ENCODE measurements at places on chromosomes 7 and 10.
A peak's percentile ranks its signal among the peaks of the same experiment; 100 is the strongest.

- DNase-seq = no peak
These were observed 16.3 kb downstream of the MTPN start for GRCh38 chr7:135960709-135961451.

DNA sequence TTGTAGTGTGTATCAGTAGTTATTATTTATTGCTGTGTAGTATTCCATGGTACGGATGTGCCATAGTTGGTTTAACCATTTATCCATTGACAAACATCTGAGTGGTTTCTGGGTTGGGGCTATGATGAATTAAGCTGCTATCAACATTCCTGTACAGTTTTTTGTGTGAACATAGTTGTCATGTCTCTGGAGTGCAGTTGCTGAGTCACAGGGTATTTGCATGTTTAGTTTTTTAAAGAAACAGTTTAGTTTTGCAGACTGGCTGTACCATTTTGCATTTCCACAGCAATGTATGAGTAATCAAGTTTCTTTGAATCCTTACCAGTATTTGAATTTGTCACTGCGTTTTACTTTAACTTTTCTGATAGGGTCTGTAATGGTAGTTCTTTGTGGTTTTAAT, 516.7 kb upstream of the CELF2 start:
- DNase-seq = no peak

DNA sequence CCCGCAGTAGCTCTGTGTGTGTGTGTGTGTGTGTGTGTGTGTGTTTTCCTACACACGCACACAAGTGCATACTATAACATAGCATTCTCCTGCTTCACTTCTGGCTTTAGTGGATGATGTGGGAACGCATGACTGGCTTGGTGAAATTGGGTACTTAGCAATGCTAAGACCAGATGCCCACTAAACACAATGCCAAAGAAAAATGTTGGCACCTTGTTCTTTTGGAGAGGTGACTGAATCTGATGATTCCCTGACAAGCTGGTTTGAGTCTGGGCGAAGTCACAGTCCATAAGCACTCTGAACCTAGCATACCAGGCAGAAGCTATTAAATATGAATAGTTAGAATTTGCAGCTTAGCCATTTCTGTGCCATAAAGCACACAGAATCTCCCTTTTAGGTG, 68.0 kb upstream of the CDCA7L start:
- DNase-seq = no peak

DNA sequence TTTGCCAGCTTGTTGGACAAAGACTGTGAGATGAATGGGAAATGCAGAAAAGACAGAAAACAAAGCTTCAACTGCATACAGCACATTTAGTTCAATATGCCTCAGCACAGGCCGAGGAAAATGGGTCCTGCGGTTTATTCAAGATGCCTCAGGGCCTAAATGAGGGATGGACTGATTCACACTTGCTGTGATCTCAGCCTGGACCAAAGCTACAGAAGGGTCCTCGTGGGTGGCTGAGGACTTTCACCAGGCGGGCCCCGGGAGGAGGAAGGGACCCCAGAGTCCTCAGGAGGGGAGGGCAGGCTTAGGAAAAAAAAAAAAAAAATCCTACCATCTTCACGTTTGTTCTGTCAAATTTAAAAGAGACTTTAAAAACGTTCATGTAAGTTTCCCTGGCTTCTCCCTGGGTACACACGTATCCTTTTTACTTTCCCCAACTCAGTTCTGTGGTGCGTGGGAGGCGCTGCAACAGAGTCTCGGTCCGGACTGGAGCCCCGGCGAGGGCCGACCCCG, 624 bp upstream of the ZNF783 start:
- DNase-seq = no peak

DNA sequence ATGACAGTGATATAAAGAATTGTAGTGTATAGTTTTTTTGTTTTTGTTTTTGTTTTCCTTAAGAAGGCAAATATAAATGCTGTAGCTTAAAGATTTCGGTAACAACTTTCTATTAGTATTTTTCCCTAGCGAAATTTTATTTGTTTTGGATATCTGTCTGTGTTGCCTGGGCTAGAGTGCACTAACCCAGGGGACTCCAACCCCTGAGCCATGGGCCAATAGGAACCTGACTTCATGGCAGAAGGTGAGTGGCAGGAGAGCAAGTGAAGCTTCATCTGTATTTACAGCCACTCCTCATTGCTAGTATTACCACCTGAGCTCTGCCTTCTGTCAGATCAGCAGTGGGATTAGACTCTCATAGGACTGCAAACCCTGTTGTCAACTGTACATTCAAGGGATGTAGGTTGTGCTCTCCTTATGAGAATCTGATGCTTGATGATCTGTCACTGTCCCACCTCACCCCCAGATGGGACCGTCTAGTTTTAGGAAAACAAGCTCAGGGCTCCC, 65.4 kb upstream of the CCAR1 start:
- DNase-seq = no peak

- DNase-seq = no peak
These were observed 95.8 kb upstream of the DIP2C start for GRCh38 chr10:785089-785860.

GRCh38 chr10:74827045-74827441, 643 bp downstream of the KAT6B start:
- no peak for DNase-seq

GRCh38 chr7:144459635-144460034, 56.1 kb upstream of the NOBOX start:
- DNase-seq = no peak

GRCh38 chr7:142709921-142710320, 39.4 kb upstream of the PRSS1 start:
- DNase-seq = no peak

DNA sequence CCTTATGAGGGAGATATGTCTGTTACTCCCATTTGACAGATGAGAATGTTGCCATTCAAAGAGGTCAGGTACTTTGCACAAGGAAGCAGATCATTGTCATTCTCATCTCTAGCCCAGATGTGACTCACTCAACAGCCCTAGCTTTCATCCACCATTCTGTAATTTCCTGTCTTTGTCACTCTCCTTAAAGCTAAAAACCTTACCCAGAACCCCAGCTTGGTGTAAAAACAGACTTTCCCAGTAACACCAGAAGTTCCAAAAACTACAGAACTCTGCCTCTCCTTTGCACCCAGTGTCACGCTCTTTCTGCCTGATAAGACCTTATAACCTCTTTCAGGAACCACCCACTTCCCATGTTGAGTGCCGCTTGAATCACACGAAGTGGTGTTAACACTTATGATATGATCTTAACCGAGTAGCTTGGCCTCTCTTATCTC, 89.1 kb upstream of the SP4 start:
- DNase-seq = no peak

GRCh38 chr10:97428572-97428981, 2.6 kb downstream of the PGAM1 start:
- no peak for DNase-seq

DNA sequence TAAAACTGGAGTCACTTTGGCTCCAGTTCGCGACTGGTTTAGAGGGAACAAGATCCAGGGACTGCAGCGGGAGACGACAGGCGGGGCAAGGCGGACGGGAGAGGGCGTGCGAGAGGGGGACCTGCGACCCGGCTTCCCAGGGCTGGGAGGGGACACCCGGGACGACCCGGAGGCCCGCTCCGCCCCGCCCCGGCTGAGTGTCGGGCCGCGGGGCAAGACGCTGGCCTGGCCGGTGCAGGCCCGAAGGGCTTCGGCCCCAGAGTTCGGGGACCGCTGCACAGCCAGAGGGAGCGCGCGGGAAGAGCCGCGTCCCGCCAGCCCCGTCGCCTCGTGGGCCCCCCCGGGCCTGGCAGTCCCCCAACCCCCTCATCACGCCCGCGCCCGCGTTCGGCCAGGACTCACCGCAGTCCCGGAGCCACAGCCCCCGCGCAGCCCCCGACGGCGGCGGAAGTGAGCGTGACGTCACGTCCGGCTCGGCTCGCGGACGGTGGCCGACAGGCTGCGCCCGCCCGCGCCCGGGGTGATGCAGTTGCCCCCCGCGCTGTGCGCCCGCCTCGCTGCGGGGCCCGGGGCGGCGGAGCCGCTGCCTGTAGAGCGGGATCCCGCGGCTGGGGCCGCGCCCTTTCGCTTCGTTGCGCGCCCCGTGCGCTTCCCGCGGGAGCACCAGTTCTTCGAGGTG, at the start of the genes TUBGCP2 and ZNF511:
TSS of gene TUBGCP2 (minus strand) at position 452 of the 679 bp plus-strand sequence. CDS start 5,931 bp downstream, outside the sequence.
TSS of gene ZNF511 (plus strand) at position 494 of the 679 bp plus-strand sequence. CDS start at position 524, 30 bp downstream.
- peak; percentile 95 for DNase-seq

GRCh38 chr10:119370972-119371703, 163.8 kb downstream of the GRK5 start:
- no peak for DNase-seq

DNA sequence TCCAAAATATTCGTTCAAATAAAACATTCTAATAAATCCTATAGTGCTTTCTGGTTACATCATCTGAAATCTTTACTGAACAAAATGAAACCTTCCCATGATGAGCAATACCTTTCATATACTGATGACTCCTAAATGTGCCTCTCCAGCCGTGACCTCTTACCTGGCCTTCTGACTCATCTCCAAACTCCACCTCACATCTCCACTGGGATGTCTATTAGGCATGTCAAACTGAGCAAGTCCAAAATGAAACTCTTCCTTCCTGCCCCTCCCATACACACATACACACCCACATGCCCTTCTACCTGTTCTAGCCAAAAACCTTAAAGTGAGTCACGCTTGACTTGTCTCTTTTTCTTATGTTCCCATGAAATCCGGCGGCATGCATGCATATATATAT, 22.9 kb downstream of the GSAP start:
- DNase-seq = no peak

- peak; percentile 91 for DNase-seq
These were observed 23.8 kb upstream of the MKI67 start for GRCh38 chr10:128150045-128150493.
